Peyer's patch (tissue), 4 donors: ENCODE measurements at places on chromosomes 1 and 21.

DNA sequence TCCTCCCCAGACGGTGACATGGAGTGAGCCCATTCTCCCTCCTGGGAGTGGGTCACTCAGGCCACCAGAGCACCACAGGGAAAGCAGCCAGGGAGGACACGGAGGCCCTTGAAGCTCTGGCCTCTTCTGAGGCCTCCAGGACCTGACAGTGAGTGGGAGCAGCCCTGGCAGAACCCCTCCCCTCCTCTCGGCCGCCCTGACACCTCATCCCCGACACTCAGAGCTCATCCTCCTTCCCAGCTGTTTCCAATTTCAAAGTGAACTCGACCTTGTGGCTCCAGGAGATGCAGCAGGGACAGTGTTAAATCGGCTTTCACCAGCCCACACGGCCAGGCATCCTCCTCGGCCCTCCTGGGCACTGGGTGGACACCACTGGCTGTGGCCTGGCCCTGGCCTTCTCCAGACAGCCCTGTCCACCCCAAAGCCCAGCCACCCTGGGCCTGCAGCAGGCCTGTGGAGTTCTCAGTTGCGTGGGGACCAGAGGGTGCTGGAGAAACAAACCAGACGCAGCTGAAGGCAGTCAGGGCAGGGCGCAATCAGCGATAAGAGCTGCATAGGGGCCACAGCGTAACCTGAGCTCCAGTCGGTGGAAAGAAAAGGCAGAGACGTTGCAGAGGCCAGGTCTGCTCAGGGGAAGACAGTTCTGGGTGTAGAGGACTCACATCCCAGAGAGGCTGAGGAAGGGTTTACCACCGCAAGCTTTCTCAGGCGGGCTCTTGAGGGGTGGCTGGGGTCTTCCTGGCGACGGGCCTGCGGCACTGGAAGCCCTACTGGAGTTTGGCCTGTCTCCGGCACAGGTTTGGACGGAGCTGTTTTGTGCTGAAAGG is 27.1 kb downstream of the FTCD start:
- H3K27ac ChIP-seq, result no peak overlapping the region
- H3K27me3 ChIP-seq, result no peaks in the 10 kb centered on the region
- H3K4me1 ChIP-seq, result no peaks in the 10 kb centered on the region
- DNase-seq, result peak; percentile 37

- no peaks in the 10 kb centered on the region for H3K36me3 ChIP-seq
- H3K4me1 ChIP-seq, result no peaks in the 10 kb centered on the region
- H3K27me3 ChIP-seq, result no peaks in the 10 kb centered on the region
- no peak overlapping the region for H3K4me3 ChIP-seq
- H3K27ac ChIP-seq, result no peak overlapping the region
Measured at GRCh38 chr1:234889643-234890042, 239.0 kb downstream of the TOMM20 start.

GRCh38 chr1:118988186-118989005 is at the start of gene TBX15:
TSS of gene TBX15 (minus strand) at chr1:118988343. CDS start at chr1:118987795, 548 bp downstream.
- no peaks in the 10 kb centered on the region for H3K36me3 ChIP-seq
- H3K4me3 ChIP-seq, result no peak within 1 kb of the TSS
- H3K4me1 ChIP-seq, result no peaks in the 10 kb centered on the region
- DNase-seq, result no peak
- no peak within 1 kb of the TSS for H3K27ac ChIP-seq
- peaks cover 94% of the 10 kb centered on the region for H3K27me3 ChIP-seq

DNA sequence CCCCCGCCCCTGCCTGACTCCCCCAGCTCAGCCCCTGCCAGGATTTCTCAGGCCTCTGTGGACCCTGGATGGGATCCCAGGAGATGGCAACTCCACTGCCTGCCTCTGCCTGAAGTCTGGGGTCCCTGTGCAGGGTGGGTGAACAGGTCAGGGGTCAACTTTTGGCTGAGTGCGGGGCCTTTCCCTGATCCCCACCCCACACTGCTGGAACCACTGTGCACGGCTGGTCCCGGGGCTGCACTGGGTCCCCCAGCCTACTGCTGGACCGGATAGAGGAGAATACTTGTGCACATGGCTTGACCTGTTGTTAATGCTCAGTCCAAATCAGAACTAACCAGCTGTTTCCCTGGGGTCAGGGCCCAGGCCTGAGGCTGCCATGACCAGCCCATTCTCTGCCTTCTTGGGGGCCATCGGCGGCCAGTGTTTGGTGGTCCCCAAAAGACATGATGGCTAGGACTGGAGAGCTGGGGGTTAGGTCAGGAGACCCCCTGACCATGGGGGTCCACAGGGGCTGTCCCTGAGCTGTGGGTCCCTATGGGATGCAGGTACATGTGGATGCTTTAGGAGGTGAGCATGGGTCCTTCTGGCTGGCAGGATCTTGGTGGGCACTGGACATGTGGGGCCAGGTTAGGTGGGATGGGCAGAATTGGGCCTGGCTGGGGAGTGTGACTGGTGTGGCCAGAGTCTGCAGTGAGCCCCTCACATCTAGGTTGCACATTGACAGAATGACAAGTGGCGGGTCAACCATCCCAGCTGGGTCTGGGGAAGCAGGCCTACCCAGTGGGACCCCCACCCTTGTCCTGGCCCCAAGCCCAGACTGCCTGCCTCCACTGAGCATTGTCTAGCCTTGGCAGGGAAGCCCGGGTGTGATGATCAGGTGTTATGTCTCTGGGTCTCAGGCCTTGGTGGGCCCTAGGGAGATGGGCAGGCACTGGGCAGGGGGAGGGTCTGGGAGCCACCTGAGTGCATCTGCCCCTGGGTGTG is 19.0 kb upstream of the ZNF678 start:
- no peak overlapping the region for H3K27ac ChIP-seq
- H3K4me1 ChIP-seq, result peaks cover 5% of the 10 kb centered on the region
- H3K36me3 ChIP-seq, result no peaks in the 10 kb centered on the region
- no peaks in the 10 kb centered on the region for H3K27me3 ChIP-seq
- no peak overlapping the region for H3K4me3 ChIP-seq

DNA sequence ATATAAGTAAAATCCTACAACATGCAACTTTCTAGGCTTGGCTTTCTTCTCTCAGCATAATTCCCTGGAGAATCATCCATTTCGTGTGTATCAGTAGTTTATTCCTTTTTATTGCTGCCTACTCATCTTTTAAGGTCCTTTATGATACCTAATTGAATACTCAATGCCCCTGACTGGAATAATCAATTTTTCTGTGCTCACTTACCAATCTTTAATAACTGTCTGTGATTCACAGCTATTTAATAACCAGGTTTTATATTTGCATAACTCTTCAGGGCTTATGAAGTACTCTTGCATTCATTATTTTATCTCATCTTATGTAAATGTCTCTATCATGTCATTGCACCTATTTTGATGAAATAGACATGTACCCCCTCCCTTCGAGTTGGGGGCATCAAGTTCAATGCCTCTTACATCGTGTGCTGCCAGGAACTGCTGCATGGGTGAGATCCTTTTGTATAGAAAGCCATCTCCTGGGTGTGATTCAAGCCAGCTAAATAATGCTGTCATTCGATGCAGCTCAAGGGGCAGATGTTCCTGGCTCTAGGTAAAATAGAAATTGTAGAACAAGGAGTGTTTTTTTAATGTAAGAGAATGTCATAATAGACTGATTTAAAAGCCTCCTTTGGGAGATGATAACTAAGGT is 222.7 kb downstream of the SLC35F3 start:
- H3K4me1 ChIP-seq, result no peaks in the 10 kb centered on the region
- H3K36me3 ChIP-seq, result no peaks in the 10 kb centered on the region
- no peak overlapping the region for H3K27ac ChIP-seq

DNA sequence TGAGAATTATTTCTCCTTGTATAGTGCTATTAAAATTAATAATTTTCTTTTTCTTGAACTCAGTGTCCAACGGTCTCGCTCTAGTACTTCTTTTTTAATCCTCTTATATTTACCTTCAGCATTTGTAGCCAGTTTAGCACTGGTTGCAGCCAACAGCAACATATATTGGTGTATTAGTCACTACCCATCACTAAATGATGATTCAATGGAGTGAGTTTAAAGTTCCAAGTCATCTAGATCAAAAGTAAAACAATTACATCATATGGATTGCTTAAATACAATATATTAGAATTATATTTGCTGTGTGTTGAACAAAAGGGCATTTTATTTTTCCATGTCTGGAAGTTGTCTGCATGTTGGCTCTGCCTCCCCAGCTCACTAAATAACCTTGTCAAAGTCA is 591.8 kb downstream of the ADGRL2 start:
- no peak overlapping the region for H3K4me3 ChIP-seq
- DNase-seq, result no peak
- H3K4me1 ChIP-seq, result no peaks in the 10 kb centered on the region
- H3K27me3 ChIP-seq, result no peaks in the 10 kb centered on the region
- H3K27ac ChIP-seq, result no peak overlapping the region

DNA sequence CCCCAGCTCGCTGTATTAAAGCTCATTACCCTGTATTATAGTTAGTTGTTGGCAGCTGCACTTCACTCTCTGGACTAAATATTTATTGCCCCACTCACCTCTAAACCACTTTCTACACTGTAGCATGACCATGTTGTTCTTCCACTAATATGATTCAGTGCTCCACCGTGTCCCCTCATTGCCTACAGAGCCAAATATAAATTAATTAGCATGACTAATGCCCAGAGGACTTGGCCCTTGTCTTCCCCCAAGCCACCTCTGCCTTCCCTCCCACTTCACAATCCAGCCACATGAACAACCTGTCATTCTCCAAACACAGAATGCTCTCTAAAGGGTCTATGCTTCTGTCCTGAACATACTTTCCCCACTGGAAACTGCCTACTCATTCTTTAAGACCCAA is 276.5 kb downstream of the PLPP3 start:
- no peak overlapping the region for H3K4me3 ChIP-seq
- H3K27me3 ChIP-seq, result no peaks in the 10 kb centered on the region
- H3K4me1 ChIP-seq, result no peaks in the 10 kb centered on the region
- no peaks in the 10 kb centered on the region for H3K36me3 ChIP-seq
- H3K27ac ChIP-seq, result no peak overlapping the region
- DNase-seq, result no peak

DNA sequence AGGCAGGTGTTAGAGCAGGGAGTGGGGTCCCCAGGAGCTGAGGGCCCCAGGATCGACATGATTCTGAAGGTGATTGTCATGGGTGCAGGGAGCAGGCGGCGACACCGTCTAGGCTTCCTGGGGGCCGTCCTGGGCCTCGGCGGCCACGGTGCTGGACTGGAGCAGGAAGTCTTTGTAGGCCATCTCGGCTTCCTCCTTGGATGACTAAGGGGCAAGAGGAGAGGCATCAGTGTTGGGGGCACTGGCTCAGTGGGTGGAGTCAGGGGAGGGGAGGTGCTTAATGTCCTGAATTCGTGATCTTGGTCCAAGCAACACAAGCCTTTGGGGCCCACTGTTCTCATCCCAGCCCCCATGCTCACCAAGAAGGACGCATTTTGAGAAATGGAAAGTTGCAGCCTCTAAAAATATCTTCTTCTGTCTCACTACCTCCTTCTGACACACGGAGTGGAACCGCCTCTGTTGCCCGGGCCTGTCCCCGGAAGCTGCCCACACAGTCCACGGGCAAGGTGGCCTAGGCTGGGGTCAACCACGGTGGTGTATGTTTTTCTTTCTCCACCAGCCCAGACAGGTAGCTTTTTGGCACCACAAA is 8.6 kb upstream of the FCMR start:
- no peak overlapping the region for H3K4me3 ChIP-seq
- H3K36me3 ChIP-seq, result no peaks in the 10 kb centered on the region
- peak; percentile 93 for DNase-seq
- peaks cover 26% of the 10 kb centered on the region for H3K4me1 ChIP-seq
- H3K27ac ChIP-seq, result peak overlapping the region; percentile 81
- H3K27me3 ChIP-seq, result no peaks in the 10 kb centered on the region

- no peak overlapping the region for H3K27ac ChIP-seq
- H3K36me3 ChIP-seq, result no peaks in the 10 kb centered on the region
- no peaks in the 10 kb centered on the region for H3K27me3 ChIP-seq
- no peak for DNase-seq
- no peaks in the 10 kb centered on the region for H3K4me1 ChIP-seq
- no peak overlapping the region for H3K4me3 ChIP-seq
Measured at GRCh38 chr1:42422737-42423136, 33.1 kb downstream of the ZMYND12 start.

GRCh38 chr1:46406881-46407608 is 12.9 kb downstream of the FAAH start:
- no peaks in the 10 kb centered on the region for H3K36me3 ChIP-seq
- no peaks in the 10 kb centered on the region for H3K27me3 ChIP-seq
- no peak overlapping the region for H3K27ac ChIP-seq
- no peak for DNase-seq
- no peaks in the 10 kb centered on the region for H3K4me1 ChIP-seq
- H3K4me3 ChIP-seq, result peak overlapping the region; percentile 21

DNA sequence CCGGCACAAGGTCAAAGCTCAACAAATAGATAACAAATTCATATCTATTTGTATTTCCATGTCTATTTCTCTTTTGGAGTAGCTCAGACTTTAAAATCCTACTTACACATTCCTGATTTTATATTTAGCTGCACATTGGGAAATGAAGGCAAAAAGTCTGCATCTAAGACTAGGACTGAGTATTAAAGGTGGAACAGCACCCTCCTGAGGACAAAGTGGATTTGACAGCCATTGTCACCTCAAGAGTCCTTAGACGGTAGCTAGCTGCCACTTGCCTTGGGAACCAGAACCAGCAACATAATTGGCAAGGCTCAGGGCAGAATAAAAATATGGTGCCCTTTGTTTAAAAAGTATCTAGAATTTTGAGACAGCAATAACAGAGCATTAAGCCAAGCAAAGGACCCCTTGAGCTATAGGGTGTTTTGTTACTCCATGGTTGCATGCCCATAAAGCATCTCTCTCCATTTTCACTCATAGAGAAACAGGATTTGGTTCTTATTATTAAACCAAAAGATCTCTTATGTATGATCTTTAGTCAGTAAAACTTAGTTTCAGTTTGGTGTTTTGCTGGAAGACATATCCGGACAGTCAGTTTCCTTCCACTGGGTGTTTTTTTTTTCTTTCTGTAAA is 30.0 kb upstream of the SGIP1 start:
- H3K36me3 ChIP-seq, result no peaks in the 10 kb centered on the region
- H3K27ac ChIP-seq, result no peak overlapping the region
- H3K4me1 ChIP-seq, result no peaks in the 10 kb centered on the region
- H3K4me3 ChIP-seq, result no peak overlapping the region
- DNase-seq, result no peak

GRCh38 chr1:85373378-85373708 is 91.6 kb downstream of the DDAH1 start:
- H3K36me3 ChIP-seq, result no peaks in the 10 kb centered on the region
- no peaks in the 10 kb centered on the region for H3K27me3 ChIP-seq
- no peak overlapping the region for H3K27ac ChIP-seq
- no peak overlapping the region for H3K4me3 ChIP-seq

DNA sequence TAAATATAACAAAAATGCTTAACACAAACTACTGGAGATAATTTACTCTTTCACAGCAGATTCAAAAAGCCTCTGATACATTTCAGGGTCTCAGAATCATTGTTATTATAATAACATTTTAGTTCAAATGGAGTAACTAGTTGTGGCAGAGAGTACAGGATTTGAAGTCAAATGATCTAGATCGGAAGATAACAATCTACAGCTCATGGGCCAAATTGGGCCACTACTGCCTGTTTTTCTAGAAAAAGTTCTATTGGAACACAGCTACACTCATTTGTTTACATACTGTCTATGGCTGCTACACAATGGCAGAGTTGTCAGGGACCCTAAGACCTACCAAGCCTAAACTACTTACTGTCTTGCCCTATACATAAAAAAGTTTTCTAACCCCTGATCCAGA is 63.6 kb downstream of the ELAVL4 start:
- no peaks in the 10 kb centered on the region for H3K27me3 ChIP-seq
- H3K27ac ChIP-seq, result no peak overlapping the region
- no peak for DNase-seq
- no peaks in the 10 kb centered on the region for H3K4me1 ChIP-seq
- H3K36me3 ChIP-seq, result no peaks in the 10 kb centered on the region
- no peak overlapping the region for H3K4me3 ChIP-seq

- peaks cover 33% of the 10 kb centered on the region for H3K36me3 ChIP-seq
- no peak overlapping the region for H3K27ac ChIP-seq
- no peak for DNase-seq
- peaks cover 8% of the 10 kb centered on the region for H3K4me1 ChIP-seq
- no peak overlapping the region for H3K4me3 ChIP-seq
Measured at GRCh38 chr1:46612937-46613660, 3.5 kb downstream of the MOB3C start.
